Uterus (tissue), 4 donors: ENCODE measurements at places on chromosomes 11 and 22. TPM values are rescaled to one million over a fixed set of nuclear protein-coding genes. Genes with fewer than 3 reads are reported as not detected.

- DNase-seq, result peak; percentile 50
Observed at GRCh38 chr22:39514373-39514973, 5.9 kb upstream of the ATF4 start.

GRCh38 chr11:133500435-133500834, 31.9 kb downstream of the OPCML start:
- DNase-seq, result no peak

ART1 gene
- total RNA-seq, result not detected

TECTA gene
- not detected for total RNA-seq

TMEM151A gene
- not detected for total RNA-seq

NPTXR gene
- 2.6 TPM for total RNA-seq

ROM1 gene
- 11.9 TPM for total RNA-seq

E2F8 gene
- total RNA-seq, result not detected

IL10RA gene
- total RNA-seq, result 10.2 TPM
